ENCODE measurements at places on chromosomes 7 and 10. TPM values are rescaled to one million over a fixed set of nuclear protein-coding genes. Genes with fewer than 3 reads are reported as not detected.

Gene HTR5A
- total RNA-seq: not detected

Gene POLR2J
- 28.0 TPM for total RNA-seq

Gene CALHM1
- total RNA-seq: not detected

Gene HABP2
- total RNA-seq: not detected

Gene PRSS37
- not detected for total RNA-seq

Gene TMEM229A
- not detected for total RNA-seq

Gene RNLS
- 3.9 TPM for total RNA-seq

Gene UCN3
- total RNA-seq: not detected

Gene IQUB
- total RNA-seq: 0.27 TPM

Gene SEMA3D
- 5.5 TPM for total RNA-seq

Gene NPY4R2
- 1.9 TPM for total RNA-seq

Gene ZEB1
- 255 TPM for total RNA-seq

GRCh38 chr10:65123120-65123519 is 1601.9 kb downstream of the REEP3 start:
- H3K36me3 ChIP-seq: no peaks in the 10 kb centered on the region
- H3K4me3 ChIP-seq: no peak overlapping the region
- H3K27me3 ChIP-seq: no peaks in the 10 kb centered on the region
- H3K4me1 ChIP-seq: no peaks in the 10 kb centered on the region
- DNase-seq: no peak

GRCh38 chr10:104307576-104308438 is 30.5 kb downstream of the ITPRIP start:
- no peaks in the 10 kb centered on the region for H3K4me1 ChIP-seq
- H3K4me3 ChIP-seq: no peak overlapping the region
- no peaks in the 10 kb centered on the region for H3K36me3 ChIP-seq
- H3K27ac ChIP-seq: no peak overlapping the region
- H3K27me3 ChIP-seq: no peaks in the 10 kb centered on the region

GRCh38 chr10:99403674-99404073 is 26.8 kb downstream of the GOT1 start:
- no peaks in the 10 kb centered on the region for H3K4me1 ChIP-seq
- H3K4me3 ChIP-seq: no peak overlapping the region
- no peak overlapping the region for H3K27ac ChIP-seq
- peaks cover 50% of the 10 kb centered on the region for H3K36me3 ChIP-seq
- no peaks in the 10 kb centered on the region for H3K27me3 ChIP-seq

DNA sequence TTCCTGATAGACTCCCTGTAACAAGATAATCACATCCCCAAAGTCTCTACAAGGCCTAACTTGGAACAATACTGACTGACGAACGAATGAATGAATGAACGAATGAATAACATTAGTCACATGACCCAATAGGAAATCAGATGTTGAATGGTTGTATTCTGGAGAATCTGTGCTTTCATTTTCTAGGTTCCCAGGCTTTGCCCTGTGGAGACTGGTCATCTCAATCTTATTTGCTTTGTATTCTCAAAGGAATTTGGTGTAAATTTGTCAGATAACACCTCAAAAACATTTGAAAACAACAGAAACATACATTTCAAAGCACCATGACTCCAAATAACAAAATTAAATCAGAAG is 69.6 kb upstream of the COL1A2 start:
- peak overlapping the region; percentile 12 for H3K27ac ChIP-seq
- H3K4me1 ChIP-seq: no peaks in the 10 kb centered on the region
- H3K36me3 ChIP-seq: no peaks in the 10 kb centered on the region
- no peaks in the 10 kb centered on the region for H3K27me3 ChIP-seq
- DNase-seq: no peak

DNA sequence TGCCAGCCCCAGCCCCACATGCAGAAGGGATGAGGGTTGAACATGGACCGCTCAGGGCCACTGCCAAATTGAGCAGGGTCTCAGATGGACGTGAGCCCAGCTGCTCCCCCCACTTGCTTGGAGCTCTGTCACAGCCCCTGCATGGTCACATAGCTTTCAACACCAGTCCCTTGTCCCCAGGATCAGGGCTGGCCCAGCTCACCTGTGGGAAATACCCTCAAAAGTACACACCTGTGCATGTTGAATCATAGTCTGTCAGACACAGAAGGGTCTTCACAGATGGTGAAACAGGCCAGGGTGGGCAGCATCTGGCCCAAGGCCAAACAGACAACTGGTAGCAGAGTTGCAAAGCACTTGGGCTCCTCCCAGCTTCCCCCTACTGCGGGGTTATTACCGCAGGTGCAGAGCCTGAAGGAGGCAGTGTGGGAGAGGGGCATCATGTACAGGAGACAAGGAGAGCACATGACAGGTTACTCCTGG is 77.6 kb upstream of the UNC5B start:
- no peaks in the 10 kb centered on the region for H3K36me3 ChIP-seq
- H3K27ac ChIP-seq: no peak overlapping the region
- peaks cover 11% of the 10 kb centered on the region for H3K27me3 ChIP-seq
- no peaks in the 10 kb centered on the region for H3K4me1 ChIP-seq
- DNase-seq: no peak
- no peak overlapping the region for H3K4me3 ChIP-seq

- H3K4me1 ChIP-seq: peaks cover 12% of the 10 kb centered on the region
- H3K4me3 ChIP-seq: no peak overlapping the region
These were observed 44.9 kb downstream of the MYPN start for GRCh38 chr10:68154211-68154497.

DNA sequence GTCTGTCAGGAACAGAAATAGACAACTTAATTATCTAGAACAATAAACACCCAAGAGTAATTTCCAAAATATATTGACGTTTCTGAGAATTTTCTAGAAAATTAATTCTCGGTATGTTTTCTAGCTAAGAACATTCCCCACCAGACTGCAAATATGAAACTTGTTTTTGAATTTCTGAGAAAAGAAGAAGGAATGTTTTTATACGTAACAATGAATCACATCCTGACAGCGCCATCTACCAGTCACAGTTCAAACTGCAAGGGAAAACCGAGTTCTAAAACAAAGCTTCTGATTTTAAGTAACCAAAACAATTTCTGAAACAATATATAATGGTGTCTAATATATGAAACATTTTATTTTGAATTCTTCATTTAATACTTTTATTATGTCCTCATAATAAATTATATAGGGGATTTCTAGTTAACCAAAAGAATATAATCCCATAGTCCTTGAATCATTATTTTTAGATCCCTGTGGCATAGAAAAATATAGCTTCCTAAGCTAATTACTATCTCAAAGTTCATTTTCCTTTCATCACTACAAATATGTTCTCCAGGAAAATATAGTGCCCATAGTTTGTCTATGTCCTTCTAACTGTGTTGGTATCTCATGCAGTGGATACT is 34.5 kb upstream of the MEOX2 start:
- H3K4me1 ChIP-seq: no peaks in the 10 kb centered on the region
- DNase-seq: peak; percentile 66
- no peak overlapping the region for H3K4me3 ChIP-seq
- H3K36me3 ChIP-seq: no peaks in the 10 kb centered on the region
- H3K27me3 ChIP-seq: no peaks in the 10 kb centered on the region

GRCh38 chr10:49663596-49663995 is 15.9 kb upstream of the C10orf53 start:
- H3K27ac ChIP-seq: no peak overlapping the region
- H3K36me3 ChIP-seq: no peaks in the 10 kb centered on the region
- no peak overlapping the region for H3K4me3 ChIP-seq
- no peak for DNase-seq

DNA sequence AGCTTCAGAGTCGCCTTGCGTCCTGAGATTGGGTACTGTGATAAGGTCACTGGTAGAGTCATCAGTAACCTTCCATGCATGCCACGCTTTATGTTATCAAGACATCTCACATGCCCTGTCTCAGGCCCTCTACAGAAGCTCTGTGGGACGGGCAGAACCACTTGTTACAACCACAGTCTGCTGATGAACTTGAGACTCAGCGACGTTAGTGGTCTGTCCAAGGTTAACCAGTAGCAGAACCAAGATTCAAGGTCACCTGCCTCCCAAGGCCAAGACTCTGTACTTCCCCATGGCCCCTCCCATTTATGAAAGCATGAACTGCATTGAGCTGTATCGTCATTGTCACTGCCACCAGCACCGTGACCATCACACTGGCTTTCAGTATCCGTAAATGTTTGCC is 15.0 kb downstream of the IQCE start:
- DNase-seq: no peak
- H3K27ac ChIP-seq: no peak overlapping the region
- H3K27me3 ChIP-seq: no peaks in the 10 kb centered on the region
- H3K36me3 ChIP-seq: peaks cover 49% of the 10 kb centered on the region
- H3K4me1 ChIP-seq: no peaks in the 10 kb centered on the region
- no peak overlapping the region for H3K4me3 ChIP-seq

DNA sequence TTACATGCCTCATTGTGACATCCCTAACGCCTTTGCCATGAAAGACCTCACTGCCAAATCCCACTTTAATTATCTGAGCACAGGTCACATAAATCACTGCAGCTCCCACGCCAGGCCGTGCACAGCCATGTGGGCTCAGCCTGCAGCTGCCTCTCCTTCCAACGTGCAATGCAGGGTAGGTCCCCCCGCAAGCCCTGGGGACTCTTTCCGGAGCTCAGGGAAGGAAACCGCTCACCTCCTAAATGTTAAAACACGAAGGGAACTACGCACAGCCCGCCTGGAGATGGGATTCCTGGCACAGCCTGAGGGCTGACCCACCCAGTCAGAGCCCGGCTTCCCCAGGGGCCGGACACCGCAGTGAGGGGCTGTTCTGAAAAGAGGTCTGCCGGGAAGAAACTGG is 128.0 kb downstream of the MAD1L1 start:
- H3K4me1 ChIP-seq: peaks cover 26% of the 10 kb centered on the region
- no peaks in the 10 kb centered on the region for H3K36me3 ChIP-seq
- no peak for DNase-seq
- H3K4me3 ChIP-seq: no peak overlapping the region

GRCh38 chr10:28479425-28479865 is 53.5 kb upstream of the WAC start:
- H3K27ac ChIP-seq: no peak overlapping the region
- H3K36me3 ChIP-seq: no peaks in the 10 kb centered on the region
- H3K4me1 ChIP-seq: no peaks in the 10 kb centered on the region
- H3K4me3 ChIP-seq: no peak overlapping the region
- no peak for DNase-seq

DNA sequence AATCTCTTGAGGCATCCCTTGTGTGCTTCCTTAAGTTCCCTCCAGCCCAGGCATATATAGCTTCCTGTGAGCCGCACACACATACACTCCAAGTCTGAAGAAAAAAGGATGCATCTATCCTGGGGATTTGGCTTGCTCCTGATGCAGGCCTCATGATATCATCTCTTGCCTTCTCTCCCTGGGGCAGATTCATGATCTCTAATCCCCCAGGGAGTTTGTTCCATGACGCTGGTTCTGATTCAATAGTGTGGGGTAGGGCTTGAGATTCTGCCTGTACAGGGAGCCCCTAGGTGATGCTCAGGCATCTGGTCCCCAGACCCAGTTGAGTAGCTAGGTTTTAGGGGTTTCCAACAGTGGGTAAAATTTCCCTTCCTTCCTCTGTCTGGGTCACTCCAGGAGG is 1.5 kb downstream of the PON1 start:
- H3K4me1 ChIP-seq: no peaks in the 10 kb centered on the region
- DNase-seq: no peak
- H3K27me3 ChIP-seq: no peaks in the 10 kb centered on the region
- H3K4me3 ChIP-seq: no peak overlapping the region
- no peaks in the 10 kb centered on the region for H3K36me3 ChIP-seq

DNA sequence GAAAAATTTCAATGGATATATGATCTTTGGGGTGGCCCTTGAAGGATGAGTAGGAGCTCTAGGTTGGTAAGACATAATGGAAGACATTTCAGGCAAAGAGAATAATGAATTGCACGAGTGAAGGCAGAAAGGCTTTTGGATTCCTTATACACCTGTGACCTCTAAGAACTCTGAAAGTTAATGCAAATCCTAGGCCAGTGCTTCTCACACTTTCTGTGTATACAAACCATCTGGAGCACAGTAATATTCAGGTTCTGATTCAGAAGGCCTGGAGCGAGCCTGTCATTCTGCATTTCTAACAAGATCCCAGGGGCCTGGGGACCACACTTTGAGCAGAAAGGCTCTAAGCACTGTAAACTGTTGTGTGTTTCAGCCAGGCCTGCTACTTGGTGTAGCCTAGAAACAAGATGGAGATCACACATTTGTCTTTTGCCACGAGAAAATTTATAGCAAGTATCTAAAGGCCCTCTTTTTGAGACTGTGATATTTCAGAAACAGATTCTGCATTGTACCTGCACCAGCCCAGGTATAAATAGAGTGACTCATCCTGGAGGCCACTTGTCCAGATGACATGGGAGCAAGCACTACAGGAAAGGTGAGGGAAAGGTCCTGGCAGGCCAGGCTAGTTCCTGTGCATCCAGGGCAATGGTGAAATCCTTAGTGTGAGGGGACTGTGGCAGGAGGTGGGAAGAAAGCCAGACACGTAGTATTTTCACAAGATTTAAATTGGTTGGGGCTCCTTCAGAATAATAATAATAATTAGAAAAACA is 24.4 kb downstream of the MRPS33 start:
- H3K36me3 ChIP-seq: no peaks in the 10 kb centered on the region
- no peaks in the 10 kb centered on the region for H3K27me3 ChIP-seq
- H3K4me3 ChIP-seq: no peak overlapping the region

DNA sequence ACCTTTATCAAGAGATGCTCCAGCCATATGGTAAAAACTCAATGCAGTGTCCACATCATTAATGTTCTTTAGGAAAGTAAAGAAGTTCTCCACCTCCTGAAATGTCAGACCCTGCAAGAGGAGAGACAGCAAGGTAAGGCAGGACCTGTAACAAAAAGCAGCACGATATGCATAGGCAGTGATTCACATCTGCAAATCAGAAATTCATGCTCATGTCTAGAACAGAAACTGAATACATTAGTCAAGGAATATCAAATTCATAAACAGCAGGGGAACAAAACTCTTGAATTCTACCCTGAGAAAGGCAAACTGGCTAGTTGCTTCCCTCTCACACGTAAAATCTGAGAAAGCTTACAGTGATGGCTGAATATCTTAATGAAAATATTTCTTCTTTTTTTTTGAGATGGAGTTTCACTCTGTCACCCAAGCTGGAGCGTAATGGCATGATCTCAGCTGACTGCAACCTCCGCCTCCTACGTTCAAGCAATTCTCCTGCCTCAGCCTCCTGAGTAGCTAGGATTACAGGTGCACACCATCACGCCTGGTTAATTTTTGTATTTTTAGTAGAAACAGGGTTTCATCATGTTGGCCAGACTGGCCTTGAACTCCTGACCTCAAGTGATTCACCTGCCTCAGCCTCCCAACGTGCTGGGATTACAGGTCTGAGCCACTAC is 53.3 kb upstream of the DNAJB12 start:
- no peaks in the 10 kb centered on the region for H3K4me1 ChIP-seq
- no peak for DNase-seq
- no peak overlapping the region for H3K4me3 ChIP-seq
- no peak overlapping the region for H3K27ac ChIP-seq
- H3K36me3 ChIP-seq: no peaks in the 10 kb centered on the region
- no peaks in the 10 kb centered on the region for H3K27me3 ChIP-seq

GRCh38 chr7:44105832-44106231 is 1.7 kb downstream of the AEBP1 start:
- H3K27me3 ChIP-seq: peaks cover 17% of the 10 kb centered on the region
- H3K4me3 ChIP-seq: peak overlapping the region; percentile 55
- H3K4me1 ChIP-seq: no peaks in the 10 kb centered on the region
- H3K36me3 ChIP-seq: peaks cover 1% of the 10 kb centered on the region
- DNase-seq: no peak
- peak overlapping the region; percentile 91 for H3K27ac ChIP-seq

- H3K27me3 ChIP-seq: no peaks in the 10 kb centered on the region
- H3K4me3 ChIP-seq: no peak overlapping the region
- H3K4me1 ChIP-seq: no peaks in the 10 kb centered on the region
- DNase-seq: no peak
These were observed 380.5 kb upstream of the AUTS2 start for GRCh38 chr7:69217516-69218350.
